COR-L47 (cell line): ENCODE measurements at places on chromosomes 5 and 9.
A peak's percentile ranks its signal among the peaks of the same experiment; 100 is the strongest.

DNA sequence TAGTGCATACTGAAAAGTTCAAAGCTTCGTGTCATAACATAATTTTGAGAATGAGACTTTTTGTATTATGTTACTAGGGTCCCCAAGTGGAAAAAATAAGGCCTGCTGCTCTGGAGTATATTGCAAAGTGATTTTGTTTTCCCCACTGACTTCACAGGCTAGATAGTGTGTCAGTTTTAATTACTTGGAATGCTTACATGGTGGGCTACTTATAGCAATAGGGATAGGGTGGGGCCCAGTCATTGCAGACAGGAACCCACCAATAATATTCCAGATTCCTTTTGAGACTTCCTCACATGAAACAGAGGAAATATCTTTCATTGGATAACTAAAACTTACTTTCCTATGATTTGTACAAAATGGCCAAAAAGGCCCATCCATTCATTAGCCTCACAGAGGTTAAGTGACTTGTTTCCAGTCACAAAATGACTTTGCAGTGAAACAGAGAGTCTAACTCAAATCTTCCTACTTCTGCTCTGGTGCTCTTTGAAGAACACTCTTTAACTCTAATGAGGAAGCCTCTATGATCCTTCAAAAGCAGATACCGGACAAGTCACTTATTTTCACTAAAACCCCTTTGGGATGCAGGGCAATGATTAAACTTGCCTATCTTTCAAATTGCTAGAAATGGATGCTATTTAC lies 16.2 kb upstream of the MEF2C start:
- no peak for DNase-seq

DNA sequence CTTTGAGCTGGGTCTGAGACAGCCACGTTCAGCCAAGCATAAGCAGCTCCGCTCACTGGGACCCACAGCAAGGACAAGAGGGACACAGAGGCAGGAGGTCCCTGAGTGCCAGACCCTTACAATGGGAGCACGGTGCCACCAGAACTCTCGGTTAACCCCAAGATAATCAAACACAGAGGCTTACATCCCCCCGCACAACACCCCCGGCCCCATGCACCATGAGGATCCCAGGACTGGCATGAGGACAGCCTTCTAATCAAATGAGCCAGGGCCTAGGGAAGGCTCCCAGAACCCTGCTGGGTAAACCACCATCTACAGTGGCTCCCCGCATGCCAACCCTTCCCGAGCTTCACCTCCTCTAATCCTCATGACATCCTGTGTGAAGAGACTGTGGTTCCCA lies 7.4 kb downstream of the GFPT2 start:
- no peak for DNase-seq

DNA sequence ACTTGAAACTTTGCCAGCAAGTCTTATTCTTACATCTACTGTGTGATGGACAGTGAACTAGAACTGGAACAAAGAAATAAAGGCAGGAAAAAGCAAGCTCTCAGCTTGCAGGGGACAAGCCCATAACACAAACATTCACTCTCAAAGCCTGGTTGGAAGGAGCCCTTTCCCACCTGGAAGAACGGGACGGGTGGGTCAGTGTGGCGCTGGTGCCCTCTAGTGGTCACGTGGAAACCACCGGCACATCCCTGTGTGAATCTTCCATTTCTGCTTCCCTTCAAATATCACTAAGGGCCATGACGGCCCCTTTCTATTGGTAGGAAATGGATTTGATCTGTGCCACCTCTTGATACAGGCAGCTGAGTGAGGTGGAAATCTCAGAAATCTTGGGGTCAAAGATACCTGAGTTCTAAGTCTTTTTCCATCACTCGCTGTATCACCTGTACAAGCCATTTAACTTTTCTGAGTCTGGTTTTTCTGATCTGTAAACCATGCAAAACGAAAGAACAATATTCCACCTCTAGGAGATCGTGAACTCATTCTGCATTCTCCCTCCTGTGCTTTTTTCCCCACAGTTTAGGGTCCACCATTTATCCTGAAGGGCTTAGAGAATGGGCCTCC lies 211.6 kb downstream of the MSX2 start:
- peak; percentile 47 for DNase-seq

DNA sequence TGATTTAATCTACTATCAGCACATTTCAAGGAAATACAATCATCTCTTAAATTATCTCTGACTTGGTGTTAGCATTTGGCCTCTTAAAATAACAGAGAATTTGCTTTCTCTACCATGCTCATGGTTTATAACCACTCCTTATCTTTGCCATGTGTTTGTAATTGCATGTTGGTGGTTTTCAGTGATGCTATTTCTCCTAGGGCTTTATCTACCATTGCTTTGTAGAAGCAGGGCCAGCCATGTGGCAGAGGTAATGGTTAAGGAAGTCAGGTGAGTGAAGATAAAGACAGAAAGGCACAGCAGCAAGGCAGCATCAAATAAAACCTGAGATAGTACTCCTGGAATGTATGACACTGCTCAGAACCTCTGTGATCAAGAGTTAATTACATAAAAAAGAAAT lies 206.2 kb downstream of the FER start:
- no peak for DNase-seq

DNA sequence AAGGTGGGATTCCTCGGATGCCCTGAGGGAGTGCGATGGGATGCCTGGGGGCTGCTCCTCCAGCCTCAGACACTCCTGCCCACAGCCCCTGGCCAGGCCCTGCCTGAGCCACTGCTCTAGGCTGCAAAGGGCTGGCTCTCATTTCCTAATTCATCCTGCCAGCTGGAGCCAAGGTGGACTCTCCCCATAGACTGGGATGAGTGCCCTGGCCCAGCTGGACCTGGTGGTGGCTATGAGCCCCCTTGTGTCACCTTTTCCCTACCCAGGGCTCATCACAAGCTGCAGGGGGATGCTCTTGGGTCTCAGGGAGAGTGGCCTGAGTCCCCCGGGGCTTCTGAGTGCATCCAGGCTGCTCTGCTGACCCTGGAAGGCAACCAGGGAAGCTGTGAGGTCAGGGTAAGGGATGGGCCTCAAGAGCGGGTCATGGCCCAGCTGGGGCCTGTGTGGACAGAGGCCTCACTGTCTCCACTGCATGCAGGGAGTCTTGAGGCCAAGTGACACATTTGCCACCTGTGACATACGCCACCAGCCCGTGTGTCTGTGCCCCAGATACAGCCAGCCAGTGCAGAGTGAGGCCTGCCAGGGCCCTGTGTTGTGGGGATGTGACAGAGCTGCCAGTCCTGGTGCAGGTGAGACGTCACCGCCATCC lies 102.7 kb upstream of the IER5L start:
- DNase-seq = no peak
